ENCODE measurements at places on chromosomes 5 and 9.

GRCh38 chr5:138694146-138694545 lies 59.1 kb upstream of the CTNNA1 start:
- DNase-seq = no peak

GRCh38 chr5:82384034-82384750 lies 106.0 kb upstream of the RPS23 start:
- no peak for DNase-seq

GRCh38 chr5:154418344-154418820 lies 27.4 kb upstream of the SAP30L start:
- DNase-seq = no peak

GRCh38 chr5:82276800-82277612 lies 1.1 kb downstream of the RPS23 start:
- no peak for DNase-seq

DNA sequence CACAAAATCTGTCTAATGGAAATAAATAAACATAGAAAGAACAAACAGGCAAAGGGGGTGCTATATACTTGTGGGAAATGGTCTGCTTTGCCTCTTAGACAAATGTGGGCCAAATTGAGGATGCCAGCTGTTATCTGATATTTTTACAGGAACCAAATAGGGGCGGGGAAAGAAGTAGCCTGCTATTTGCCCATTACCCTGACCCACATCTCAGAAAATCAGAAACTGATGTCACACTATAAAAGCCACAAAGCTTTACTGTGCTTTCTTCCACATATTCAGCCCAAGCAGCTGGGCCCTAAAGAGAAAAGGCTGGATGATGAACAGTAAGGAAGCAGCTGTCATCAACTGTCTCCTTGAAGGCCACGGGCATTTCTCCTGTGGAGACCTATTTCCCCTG lies 97.3 kb downstream of the ELAVL2 start:
- no peak for DNase-seq

GRCh38 chr9:133953976-133954709 lies 38.0 kb downstream of the VAV2 start:
- DNase-seq = no peak

DNA sequence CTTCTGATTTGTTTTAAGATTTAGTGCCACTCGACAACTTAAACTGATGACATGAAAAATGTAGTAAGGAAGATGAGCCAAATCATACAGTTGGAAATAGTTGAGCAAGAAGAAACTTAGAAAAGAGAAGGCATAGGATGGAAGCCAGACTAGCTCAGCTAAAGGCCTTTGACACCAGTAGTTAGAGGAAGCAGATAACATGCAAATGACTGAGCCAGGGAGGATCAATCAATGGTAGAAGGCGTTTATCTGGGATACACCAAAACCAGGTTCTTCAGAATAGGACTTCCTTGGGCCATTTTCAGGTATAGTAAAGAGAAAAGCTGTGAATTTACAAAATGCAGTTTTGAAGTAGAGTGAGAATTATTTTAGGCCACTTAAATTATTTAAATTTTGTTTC lies 3.2 kb downstream of the TDRD7 start:
- DNase-seq = no peak

GRCh38 chr9:109198736-109199382 lies 31.8 kb upstream of the FRRS1L start:
- no peak for DNase-seq

- DNase-seq = no peak
These were observed 49.9 kb upstream of the GAS1 start for GRCh38 chr9:86997156-86997555.

DNA sequence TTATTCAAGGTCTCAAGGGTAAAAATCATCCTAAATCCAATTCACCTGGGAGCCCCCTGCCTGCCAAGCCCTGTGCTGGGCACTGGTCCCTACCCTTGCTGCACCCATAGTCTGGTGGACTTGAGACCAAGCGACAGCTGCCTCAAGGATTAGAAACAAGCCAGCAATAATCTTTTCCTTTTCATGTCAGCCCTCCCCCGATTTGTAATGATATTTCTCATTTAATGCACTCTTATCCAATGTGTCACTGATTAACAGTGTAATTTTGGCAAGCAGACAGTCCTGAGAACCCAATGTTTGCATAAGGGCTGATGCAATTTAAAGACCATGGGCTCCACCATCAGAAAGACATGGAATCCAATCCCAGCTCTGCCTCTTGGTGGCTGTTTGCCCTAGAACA lies 108.9 kb downstream of the ACTL7B start:
- no peak for DNase-seq

All from HFF-Myc (cell line).